CD4-positive, CD25-positive, alpha-beta regulatory T cell (primary cell): ENCODE measurements at places on chromosomes 2 and 18. TPM values are rescaled to one million over a fixed set of nuclear protein-coding genes. Genes with fewer than 3 reads are reported as not detected.

DNA sequence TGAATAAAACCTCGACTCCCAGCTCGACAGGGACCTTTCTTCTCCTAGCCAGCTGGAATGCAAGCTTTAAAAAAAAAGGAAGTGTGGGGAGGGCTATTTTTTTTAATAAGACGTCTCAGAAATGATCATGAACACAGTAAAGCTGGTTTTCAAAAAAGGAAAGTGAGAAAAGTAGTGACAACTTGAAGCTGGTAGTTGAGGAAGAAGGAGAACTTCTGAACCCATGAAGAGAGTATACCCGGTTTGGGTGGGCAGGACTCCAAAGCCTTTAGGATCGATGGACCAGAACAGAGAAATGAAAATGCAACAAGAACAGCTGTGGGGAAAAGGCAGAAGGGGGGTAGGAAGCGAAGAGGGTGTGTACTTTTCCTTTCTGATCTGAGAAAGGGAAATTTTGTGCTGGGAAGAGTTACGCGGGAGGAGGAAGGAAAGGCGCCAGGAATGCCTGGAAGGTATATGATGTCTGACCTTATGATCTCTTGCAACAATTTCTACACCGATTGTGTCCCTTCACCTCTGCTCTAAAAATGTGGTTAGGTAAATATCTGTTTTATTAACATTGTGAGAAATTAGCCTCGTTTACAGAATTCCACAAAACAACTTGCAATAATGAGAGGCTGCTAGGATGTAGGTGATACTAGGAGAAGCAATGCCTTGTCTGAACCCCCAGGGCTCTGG is 22.6 kb upstream of the CYP1B1 start:
- DNase-seq: no peak

- no peak for DNase-seq
Measured at GRCh38 chr2:156748221-156748620, 312.0 kb downstream of the GPD2 start.

DNA sequence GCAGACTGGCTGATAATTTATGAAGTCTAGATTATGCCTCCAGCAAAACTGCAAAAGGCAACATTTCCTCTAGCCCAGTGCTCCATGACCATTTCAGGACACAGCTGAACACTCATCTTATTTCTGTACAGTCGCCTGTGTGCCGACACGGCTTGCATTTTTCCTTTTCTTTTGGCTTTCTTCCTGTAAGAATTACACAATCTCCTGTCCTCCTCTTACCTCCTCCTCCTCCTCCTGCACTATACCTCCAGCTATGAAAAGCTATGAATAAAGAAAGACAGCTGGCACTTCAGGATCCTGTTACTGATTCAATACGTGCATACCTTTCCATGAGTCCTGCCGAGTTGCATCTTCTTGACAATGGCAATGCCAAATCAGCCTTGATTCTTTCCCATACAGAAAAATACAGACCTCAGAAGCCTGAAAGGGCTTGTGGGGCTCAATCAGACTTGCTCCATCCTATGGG is 32.2 kb upstream of the TRIB2 start:
- DNase-seq: no peak

DNA sequence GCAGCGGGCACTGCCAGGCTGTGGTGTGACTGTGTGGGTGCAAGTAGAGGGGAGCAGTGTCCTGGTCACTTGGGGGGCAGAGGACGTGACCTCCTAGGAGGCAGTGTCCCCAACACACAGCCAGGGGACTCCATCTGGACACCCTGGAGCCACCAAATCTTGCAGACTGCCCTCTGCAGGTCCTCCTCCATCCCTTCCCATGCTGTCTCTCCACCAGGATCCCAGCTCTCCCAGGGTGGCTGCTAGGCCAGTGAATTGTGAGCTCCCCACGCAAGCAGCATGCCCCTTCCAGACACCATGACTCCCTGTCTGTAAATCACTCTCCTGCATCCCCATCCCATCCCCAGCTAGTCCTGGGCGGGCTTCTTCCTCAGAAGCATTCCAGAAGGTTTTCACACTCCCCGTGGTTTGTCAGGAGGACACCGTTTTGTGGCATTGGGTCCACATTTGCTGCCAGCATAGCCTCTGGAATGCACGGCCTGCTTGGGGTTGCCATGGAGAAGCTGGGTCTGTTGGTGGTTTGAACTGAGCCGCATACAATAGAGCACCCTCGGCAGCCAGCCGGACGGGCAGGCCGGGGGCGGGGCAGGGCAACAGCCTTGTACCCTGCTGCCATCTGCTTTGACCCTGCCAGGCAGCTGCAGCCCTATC is 210.7 kb downstream of the KLHL29 start:
- DNase-seq: no peak

DNA sequence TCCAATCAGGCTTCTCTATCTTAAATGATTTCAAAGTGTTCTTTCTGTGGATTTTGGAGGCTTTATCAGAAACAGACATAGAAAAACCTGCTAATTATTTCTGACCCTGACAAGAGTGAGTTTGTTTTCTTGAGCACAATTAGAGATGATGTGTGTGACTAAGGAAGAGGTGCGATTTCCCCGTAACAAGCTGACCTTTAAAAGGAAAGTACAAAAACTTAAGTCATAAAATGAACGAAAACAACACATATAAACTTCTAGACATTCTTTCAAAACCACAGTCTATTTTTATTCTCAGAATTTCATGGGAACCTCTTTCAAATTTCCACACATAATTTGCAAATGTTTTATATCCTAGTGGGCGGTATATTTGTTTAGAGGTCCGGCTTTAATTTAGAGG is 604.8 kb downstream of the CPS1 start:
- DNase-seq: no peak

- DNase-seq: no peak
Measured at GRCh38 chr2:233075141-233075965, 15.2 kb downstream of the INPP5D start.

The G6PC2 gene
- polyA plus RNA-seq: not detected

The SCN1A gene
- not detected for polyA plus RNA-seq
